ENCODE measurements at places on chromosomes 7 and 10.

DNA sequence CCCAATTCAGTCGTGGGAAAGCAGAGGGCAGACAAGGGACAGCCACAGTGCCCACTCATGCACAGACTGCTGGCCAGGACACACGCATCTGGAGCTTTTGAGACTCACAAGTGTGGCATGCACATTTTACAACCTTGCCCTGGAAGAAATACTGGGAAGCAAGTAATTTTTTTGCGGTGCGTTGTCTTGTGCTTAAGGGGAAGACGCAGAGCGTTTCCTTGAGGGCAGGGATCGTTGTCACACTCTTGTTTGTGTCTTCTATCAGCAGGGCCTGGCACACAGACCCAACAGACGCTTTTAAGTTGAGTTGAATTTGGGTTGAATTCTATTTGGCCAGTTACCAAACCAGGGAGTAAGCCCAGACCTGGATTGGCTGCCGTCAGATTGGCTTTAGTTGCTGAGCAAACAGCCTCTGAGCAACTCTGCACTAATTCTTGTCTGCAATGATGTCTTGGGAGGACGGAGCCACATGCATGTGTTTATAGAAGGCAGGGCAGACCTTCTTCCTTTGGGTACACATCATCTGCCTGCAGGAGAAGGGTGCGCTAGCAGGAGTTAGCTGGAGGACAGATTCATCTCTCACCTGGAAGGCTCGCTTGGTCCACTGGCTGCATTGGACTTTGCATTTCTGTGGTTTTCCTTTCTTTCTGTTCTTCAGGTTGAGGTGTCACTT is 38.4 kb downstream of the IL2RA start:
- DNase-seq = no peak

GRCh38 chr7:117145333-117145732 is 177.5 kb downstream of the WNT2 start:
- DNase-seq = no peak

- no peak for DNase-seq
Observed at GRCh38 chr7:137890449-137890921, 43.7 kb upstream of the DGKI start.

DNA sequence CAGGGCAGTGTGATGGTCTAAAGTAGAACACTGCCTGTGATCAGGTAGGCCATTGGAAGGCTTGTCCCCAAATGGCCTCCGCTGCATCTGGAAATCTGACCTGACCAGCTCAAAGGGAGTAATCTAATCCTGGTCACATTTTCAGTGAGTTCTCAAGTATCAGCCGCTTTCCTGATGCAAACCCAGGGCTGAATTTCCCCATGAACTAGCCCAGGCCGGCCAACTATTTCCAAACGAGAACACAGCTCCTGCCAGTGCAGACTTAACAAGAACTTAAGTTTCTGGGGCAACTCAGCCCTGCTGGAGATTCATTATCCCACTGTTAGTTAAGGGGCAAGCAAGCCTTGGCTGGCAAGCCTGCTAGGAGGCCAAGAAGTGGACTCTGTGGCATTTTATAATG is 59.6 kb upstream of the FAM180A start:
- no peak for DNase-seq

DNA sequence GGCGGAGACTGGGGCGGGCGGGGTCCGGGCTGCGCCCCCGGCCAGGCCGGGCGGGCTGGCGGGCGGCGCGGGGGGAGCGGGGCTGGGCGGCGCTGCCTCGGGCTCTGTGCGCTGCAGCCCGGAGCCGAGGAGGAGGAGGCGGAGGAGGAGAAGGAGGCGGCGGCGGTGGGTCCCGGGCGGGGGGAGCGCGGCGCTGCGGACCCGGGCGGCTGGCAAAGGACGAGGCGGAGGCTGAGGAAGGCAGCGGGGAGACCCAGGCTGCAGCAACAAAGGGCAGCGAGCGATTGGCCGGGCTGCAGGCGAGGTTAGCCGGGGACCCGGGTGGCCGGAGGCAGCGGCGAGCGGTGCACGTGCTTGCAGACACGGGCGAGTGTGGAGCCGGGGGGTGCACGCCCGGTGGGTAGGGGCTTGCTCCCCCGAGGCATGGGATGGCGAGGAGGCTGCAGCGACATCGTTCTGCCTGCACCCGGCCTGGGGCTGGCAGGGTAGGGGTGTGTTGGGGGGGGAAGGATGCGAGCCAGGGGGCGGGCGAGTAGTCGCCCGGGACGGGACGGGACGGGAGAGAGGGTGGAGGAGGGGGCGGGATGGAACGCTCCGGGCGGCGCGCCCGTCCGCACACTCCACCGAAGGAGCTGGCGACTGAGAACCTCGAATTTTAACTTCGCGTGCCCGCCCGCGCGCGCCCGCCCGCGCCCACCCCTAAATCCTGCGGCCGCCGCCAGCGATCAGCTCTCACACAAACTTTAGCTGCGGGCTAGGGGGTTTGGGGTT is 844 bp upstream of the KAT6B start:
- no peak for DNase-seq

DNA sequence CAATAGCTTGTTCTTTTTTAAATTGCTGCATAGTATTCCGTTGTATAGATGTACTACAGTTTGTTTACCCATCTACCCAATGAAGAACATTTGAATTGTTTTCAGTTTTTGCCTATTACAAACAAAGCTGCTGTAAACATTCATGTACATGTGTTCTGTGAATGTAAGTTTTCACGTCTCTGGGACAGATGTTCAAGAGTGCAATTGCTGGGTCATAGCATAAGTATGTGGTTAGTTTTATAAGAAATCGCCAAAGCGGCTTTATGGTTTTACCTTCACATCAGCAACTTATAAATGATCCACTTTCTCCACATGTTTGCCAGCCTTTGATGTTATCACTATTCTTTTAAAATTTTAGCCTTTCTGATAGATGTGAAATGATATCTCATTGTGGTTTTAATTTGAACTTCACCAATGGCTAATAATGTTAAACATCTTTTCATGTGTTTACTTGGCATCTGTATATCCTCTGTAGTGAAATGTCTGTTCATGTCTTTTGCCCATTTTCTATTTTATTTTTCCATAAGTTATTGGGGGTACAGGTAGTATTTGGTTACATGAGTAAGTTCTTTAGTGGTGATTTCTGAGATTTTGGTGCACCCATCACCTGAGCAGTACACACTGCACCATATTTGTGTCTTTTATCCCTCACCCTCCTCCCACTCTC is 73.5 kb downstream of the TBXAS1 start:
- DNase-seq = no peak

DNA sequence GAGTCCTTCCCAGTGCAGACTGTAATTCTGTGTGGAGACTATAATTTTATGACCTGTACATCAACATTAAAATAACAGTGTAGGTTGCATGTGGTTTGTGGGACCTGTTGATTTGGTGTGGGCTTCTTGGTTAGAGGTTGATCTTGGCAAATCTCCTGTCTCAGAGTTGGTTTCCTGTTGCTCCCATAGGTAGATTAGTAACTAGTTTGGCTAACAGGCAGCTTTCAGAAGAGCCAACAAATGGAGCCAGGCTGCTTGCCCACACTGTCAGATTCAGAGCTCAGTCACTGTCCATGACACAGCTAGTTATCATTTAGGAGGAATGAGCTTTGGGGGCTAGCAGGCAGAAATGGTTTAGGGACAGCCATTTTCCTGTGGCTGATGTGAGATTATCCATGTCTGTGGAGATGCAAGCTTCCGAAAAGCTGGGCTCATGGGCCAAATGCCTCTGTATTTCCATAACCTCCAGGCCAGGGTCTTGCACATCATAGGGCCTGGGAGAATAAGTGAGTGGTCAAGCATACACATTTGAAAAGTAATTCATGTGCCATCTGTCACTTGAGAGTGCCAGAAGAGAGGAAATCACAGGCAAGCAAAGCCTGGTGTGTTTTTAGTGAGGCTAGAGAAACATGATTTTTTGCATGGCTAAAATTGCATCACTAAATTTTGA is 33.4 kb downstream of the CCM2 start:
- DNase-seq = no peak

DNA sequence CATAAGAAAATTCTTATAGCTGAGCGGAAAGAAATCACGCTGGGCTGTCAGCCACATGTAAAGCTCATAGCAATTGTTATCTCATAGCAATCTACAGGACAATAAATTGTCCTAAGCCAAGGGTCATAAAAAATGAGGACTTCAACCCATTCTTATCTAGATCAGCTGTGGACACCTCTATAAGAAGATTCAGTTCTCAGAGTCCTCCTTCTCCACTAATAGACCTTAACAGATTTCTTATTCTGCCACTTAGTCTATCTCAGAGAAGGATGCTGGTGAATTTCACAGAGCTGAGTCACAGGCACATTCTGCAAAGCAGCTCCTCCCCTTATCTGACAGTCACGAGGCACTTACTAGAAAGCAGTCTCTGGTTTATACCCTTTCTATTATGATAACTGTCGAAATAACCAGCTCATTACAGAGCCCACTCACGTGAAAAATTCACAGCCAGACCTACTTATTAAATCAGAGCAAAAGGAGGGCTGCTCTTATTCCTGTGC is 185.3 kb upstream of the PCLO start:
- DNase-seq = no peak

DNA sequence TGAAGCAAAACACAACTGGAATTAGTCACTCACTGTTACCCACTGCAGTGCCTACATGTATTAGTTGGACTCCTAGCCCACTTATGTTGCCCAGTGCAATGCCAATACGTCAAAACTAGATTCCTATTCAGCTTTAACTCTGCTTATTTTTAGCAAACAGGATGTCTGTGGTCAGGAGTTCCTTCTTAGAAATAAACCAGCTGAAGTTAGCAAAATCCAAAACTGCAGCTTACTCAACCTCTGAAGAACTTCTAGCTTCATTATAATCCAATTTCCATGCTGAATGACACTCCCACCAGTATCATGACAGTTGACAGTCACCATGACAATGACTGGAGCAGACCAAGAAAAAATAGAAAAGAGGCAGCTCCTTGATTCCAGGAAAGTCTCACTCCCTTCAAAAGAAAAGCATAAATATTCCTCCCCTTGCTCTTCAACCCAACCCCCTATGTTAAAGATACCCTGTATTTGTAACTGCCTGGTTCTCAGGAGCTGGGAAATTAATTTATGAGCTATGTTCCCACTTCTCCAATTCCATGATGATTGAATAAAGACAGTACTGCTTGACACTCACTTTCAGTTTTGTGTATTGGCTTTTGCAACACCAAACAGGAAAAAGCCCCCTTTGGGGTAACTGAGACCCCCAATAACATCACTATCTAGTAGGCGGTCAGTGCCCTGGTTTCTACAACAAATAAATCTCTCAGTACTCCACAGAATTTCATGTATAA is 327.4 kb downstream of the SORCS1 start:
- peak; percentile 78 for DNase-seq

DNA sequence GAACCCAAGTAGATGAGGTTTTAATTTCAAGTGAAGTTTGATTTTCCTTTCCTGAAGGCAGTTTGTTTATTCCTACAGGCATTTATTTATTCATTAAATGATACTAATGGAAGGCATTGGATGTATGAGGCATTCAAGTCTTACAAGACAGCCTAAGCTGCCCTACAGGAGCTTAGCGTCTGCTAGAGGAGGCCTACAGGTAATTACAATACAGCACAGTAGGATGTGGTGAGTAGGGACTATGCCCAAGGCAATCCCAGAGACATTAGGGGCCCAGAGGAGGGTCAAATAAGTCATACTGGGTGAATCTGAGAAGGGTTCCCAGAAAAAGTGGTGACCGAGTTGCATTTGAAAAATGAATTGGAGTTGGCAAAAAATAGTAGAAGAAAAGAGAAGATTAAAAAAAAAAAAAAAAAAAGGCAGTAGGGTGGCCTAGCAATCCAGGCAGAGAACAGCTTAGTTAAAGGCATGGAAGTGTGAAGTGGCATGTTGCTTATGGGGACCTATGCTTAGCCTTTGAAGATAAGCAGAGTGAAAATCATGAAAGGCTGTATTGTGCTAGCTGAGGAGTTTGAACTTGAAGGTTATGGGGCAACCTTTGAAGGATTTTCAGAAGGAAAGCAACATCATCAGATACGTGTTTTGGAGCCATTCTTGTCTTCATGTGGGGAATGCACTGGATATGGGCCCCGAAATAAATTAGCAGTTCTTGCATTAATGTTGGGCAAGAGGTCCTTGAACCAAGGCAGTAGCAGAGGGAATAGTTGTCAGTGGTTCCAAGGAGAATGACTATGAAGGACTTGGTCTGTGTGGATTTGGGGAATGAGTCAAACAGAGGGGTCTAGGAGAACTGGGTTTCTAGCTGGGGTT is 65.5 kb downstream of the SNX10 start:
- DNase-seq = no peak

- peak; percentile 93 for DNase-seq
Observed at GRCh38 chr10:80485076-80485945, 31.2 kb downstream of the TSPAN14 start.

GRCh38 chr7:22452142-22452959 is 47.6 kb downstream of the STEAP1B start:
- peak; percentile 42 for DNase-seq

GRCh38 chr10:60304829-60305379 is 84.8 kb downstream of the ANK3 start:
- DNase-seq = no peak

DNA sequence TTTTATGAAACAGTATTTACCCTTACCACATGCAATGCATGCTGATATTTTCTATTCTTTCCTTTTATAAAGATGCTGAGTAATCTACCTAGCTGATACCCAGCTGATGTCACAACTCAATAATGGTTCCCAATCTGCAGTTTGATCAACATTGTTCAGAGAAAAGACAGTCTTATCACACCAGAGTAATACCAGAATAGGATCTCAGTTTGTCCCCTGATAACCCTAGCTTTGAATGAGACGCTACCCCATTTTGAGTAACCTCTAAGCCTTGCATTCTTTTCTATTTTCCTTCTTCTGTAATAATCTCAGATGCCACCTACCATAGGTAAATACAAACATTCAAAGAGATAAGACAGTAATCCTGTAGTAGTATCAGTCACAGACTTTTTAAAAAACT is 99.6 kb upstream of the RELN start:
- DNase-seq = no peak

GRCh38 chr10:62373995-62374861 is at the start of gene ZNF365:
ZNF365 (plus strand) TSS chr10:62374369; CDS start chr10:62376194, 1,825 bp downstream.
- DNase-seq = no peak

GRCh38 chr10:99850021-99850766 is 67.8 kb downstream of the ABCC2 start:
- no peak for DNase-seq

GRCh38 chr7:26467104-26467503 is 175.4 kb downstream of the SNX10 start:
- DNase-seq = no peak

DNA sequence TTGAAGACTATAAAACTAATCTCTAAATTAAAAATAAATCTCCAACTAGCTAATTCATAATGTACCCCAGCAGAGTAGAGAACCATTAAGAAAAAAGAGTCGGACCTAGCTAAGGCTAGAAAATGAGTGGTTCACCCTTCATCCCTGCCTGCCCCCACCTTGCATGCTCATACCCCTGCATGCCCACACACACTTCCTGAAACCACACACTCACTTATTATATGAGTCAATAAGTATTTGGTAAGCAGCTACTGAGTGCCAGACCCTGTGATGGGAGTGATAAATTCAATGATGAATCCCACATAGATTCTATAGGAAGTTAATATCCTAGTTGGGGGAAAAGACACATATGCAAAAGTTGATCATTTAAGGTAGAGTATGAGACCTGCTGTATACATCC is 152.9 kb upstream of the INHBA start:
- DNase-seq = peak; percentile 77

Data from inflammatory macrophage treated with lipopolysaccharide for 1 hour (primary cell).